ENCODE measurements at places on chromosomes 2 and 18. TPM values are rescaled to one million over a fixed set of nuclear protein-coding genes. Genes with fewer than 3 reads are reported as not detected.

Gene ALKAL2
- not detected for total RNA-seq

Gene SERPINB13
- not detected for total RNA-seq

Gene SERPINB10
- not detected for total RNA-seq

GRCh38 chr2:119106301-119106897 is 52.2 kb downstream of the C1QL2 start:
- DNase-seq: no peak

DNA sequence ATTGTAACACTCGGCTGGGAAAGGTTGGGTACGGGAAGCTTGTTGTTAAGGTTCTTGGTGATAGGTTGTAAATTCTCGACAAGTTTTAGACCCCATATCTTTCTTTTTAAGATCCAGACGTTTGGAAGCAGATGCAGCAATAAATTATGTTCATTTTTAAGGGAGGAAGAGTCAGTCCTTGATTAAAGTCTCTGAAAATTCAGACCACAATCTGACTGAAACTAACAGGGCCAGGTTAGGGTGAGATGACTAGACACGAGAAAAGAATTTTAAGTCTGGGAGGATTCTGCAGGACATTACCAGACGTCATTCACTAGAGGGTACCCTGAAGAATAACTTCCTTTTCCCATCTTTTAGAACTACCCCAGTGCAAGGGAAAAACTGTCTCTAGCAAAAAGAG is 16.1 kb downstream of the WIPF1 start:
- no peak for DNase-seq

- no peak for DNase-seq
These were observed 5.0 kb upstream of the SERPINB2 start for GRCh38 chr18:63882333-63883141.

DNA sequence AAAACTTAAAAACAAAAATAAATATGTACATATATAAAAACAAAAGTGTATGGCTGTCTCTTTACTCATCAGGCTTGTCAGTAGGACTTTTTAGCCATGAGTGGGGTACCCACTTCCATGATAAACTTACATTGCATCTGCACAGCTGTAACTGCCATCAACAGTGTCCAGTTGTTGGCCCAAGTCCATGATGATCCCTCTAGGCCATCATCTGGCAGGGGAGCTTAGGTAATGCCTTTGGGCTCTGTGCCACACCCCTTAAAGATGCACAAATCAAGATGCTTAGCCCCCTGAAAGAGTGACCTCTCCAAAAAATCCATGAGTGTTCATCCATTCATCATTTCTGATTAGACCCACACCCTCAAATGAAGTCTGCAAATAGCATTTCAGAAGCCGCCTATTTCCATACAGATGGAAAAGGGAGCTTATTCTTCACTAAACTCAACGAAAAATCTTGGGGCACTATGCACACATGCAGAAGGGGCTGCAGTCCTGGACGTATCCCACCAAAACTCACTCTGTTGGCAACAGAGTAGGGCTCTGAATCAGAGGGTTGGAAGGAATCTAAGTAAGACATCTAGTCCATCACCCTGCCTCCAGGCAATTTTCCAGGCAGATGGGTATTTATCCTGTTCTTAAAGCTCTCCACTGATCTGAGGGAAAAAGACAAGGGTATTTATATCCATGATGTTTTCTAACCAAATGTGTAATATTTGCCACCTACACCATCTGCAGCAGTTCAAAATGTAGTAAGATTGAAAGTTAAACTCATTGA is 691.0 kb downstream of the ZEB2 start:
- no peak for DNase-seq

DNA sequence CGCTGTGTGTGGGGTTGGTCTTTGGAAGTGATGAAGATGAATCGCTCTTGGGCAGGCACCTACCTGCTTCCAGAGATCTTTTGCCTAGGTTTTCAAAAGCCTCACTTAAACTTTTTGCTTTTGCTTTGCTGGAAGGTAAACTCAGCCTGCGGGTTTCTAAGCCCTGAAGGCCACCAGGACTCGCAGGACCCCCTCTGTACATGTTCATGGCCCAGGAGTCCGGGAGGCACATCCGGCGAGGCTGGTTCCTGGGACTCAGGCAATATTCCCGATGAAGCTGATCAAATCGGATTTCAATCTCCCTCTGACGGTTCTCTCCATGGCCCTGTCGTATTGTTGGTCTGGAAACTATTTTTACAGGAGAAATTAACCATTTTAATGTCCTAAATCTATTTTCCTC is 13.2 kb downstream of the HJURP start:
- no peak for DNase-seq

GRCh38 chr2:45229411-45229810 is 220.2 kb upstream of the SIX2 start:
- DNase-seq: no peak

DNA sequence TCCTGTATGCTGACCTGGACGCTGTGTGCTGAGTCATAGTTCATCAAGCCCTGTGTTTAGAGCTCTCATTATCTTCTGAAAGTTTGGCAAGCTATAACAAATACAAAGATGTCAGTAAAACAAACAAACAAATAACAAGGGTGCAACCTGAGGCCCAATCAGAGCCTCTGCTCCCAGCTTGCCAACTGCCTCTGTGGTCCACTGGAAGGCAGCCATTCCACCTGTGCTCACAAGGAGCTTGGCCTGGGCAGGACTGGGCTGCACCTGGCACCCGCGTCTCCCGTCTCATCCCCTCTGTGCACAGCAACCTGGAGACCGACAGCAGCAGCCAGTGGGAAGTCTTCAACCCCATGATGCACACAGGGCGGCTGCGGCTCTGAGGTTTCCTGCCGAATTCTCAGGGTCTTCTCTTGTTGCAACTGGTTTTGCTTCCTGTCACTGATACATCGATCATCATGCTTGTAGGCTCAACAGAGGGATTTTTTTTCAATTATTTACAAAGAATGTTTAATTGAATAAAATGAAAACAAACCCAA is 97.8 kb downstream of the TMEM18 start:
- no peak for DNase-seq

- DNase-seq: no peak
These were observed 11.3 kb downstream of the SIX2 start for GRCh38 chr2:44997963-44998362.

DNA sequence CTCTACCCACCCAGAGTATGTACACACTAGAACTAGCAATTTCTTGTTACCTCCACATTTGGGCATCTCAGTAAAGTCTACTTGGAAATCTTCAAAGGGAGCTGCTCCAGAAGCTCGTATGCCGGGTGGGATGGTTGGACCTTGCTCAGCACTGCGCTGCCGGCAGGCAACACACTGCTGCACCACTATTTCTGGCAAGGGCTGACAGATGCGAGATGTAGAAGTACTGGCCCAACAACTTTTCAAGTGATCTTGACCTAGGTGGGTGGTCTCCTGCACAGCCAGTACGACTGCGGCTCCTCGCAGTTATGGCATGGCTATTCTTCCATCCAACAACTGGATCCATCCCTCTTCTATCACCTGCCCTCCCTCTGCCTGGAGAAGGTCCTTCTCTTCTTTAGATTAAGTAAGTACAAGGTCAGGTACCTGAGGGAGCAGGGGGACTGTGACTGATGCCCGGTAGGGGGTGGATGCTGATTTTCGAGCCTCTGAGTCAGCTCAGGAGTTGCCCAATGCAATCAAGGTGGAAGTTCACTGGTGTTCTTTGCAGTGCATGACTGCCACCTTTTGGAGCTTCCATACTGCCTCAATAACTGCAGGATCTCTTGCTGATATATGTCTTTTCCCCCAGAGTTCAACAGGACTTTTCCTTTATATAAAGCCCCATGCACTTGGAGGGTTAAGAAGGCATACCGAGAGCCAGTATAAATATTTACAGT is 100.4 kb upstream of the SLC1A4 start:
- no peak for DNase-seq

GRCh38 chr18:78659748-78660147 is 319.9 kb upstream of the SALL3 start:
- no peak for DNase-seq

- no peak for DNase-seq
These were observed 17.6 kb downstream of the DHRS9 start for GRCh38 chr2:169086893-169087467.
